ENCODE measurements at places on chromosomes 4 and X.

DNA sequence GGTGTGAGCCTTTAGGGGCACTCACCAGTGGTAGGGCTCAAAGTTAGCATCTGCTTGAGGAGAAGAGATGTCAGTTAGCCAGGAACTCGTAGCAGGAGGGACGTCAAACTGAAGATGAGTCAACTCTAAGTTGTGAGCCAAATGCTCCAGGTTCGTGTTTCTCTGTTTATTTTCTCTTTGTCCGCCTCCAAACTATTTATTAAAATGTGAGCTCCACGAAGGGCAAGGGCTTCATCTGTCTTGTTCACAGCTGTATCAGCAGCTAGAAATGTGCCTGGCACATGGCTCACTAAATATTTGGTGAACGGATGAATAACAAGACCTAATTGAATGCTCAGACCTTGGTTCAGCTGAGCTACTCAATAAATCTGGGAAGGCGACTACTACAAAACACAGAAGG, 248.9 kb downstream of the BCOR start:
- DNase-seq = no peak

GRCh38 chr4:25981749-25982148, 67.7 kb downstream of the SMIM20 start:
- no peak for DNase-seq

- DNase-seq = no peak
These were observed 20.7 kb downstream of the HHIP start for GRCh38 chr4:144666539-144667175.

DNA sequence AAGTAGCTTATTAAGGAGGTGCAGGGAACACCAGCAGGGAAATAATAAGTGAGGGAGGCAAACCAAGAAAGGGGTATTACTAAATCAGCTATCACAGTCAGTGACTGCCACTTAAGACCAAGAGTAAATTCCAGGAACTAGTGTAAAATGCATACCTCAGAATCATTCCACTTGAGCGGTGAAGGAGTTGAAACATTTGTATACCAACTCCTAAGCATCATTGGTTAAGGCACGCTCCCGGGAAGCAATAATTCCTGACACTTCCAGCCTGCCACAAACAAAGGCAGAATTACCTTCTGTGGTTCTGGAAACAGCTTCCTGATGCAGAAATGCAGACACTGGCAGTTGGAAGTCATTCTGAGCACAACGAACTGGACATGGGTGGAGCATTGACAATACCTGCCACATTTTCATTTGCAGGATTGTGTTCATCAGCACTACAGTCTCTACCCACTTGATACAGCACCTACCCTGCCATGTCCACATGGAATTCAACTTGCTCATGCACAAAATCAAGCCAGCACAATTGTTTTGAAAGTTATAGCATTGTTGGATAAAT, 82.1 kb downstream of the PPP1R2C start:
- DNase-seq = no peak

DNA sequence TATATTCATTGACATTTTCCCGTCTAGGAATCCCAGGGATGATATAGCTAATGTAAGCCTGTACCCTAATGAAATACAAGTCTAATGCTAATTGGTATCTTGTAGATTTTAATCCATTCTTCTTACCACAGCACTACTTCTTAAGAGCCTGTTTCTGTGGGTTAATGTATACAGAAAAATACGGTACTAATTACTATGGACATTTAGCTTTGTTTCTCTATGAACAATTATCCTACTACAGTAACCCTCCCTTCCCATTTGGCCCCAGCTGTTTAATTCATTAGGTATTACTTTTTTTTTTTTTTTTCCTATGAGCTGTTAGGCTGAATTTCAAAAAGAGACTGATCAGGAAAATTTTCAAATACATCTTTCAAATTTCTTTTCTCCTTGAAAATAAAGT, 245.1 kb upstream of the SLC7A11 start:
- no peak for DNase-seq

DNA sequence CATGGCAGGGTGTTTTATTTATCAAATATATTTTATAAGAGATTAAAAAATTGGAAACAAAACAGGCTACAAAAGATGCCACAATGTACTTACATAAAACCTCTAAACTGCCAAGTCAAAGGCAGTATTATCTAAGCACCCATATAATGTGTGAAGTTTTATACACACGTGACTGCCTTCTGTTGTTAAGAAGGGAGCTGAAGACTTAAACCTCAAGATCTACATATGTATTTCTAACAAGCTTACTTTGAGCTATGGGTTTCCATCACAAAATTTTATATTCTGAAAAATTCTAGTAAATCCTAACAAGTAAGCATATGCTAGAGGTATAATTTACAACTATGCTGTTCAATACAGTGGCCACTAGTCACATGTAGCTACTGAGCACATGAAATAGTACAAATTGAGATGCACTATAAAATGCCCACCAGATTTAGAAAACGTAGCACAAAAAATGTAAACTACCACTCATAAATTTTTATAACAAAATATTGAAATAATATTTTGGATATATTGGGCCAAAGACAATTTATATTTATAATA, 9.8 kb downstream of the ATP8A1 start:
- DNase-seq = no peak

GRCh38 chrX:71626576-71626975, 8.3 kb upstream of the CXCR3 start:
- no peak for DNase-seq

- no peak for DNase-seq
These were observed 2.1 kb downstream of the GSTCD start for GRCh38 chr4:105710678-105711077.

DNA sequence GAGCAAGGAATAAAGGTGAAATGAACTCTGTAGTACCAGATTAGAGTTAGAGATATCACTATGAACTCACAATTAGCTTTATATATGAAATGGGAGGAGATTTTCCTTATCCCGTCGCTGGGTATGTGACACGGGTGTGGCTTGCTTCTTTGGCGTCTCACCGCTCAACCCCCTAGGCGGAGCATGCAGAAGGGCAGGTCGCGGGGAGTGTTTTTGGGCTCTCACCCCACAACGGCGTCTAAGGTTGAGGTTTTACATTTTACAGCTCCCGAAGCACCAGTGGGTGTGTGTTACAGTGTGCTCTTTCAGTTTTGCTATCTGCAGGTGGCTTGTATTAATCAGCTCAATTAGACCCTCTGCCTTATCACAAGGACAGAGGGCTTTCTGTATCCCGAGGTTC, 42.1 kb upstream of the MAGEB10 start:
- no peak for DNase-seq

- DNase-seq = no peak
These were observed 51.8 kb downstream of the LDB2 start for GRCh38 chr4:16846540-16847117.

DNA sequence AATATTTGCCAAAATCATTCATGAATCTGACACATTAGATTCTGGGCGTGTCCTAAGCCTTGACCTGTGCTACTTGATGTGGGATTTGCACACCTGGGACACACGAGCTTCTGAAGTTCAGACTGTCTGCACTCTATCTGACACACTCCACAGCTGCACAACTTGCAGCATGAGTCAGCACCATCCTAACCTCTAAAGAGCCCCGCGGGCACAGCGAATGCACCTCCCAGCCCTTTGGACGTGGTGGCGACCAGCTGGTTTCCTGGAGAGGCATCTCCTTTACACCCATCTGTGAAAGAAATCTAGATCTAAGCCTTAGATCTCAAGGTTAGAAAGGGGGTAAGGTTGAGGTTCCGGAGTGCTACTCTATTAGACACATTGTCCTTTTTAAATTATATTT, 69.2 kb downstream of the SORBS2 start:
- no peak for DNase-seq

DNA sequence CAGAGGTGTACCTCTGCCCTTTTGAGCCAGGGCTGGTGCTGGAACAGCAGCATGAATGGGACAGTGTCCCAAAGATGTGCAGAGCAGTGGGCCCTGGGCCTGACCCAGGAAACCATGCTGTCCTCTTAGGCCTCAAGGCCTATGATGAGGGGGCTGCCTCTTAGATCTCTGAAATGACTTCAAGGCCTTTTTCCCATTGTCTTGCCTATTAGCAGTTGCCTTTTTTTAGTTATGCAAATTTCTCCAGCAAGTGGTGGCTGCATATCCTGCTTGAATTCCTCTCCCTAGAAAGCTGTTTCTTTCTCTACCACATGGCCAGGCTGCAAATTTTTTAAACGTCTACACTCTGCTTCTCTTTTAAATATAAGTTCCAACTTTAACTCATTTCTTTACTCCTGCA, 160.3 kb downstream of the CFAP299 start:
- no peak for DNase-seq

DNA sequence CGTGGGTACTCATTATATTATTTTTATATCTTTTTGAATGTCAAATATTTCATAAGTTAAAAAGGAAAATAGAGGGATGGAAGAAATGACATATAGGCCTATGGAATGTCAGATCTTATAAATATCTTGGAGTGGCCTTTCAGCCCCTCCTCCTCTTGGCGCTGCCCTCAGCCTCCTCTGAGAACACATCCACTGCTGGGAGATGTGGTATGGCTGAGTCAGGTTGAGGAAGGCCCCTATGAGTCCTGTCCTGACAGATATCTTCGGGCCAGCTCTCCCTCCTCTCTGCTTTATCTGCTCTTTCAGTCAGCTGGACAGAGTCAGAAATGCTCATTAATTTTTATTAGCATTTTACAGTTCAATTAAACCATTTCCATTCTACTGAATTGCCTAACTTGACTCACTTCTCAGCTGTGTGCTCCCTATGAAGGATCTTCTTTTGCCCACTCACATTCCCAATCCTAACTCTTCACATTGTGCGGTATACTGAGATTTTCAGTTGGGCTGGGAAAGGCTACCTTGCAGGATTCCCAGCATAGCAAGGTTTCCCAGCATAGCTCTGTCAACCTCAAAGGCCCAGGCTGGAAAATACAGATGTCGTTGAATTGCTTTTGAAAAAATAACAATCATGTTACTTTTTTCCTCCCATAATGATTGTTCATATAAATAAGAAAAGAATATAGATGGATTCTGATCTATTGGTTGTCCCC, 128.0 kb downstream of the ARHGEF9 start:
- DNase-seq = no peak

Data from GM12864 (cell line).